ENCODE measurements at places on chromosomes 6 and 20. TPM values are rescaled to one million over a fixed set of nuclear protein-coding genes. Genes with fewer than 3 reads are reported as not detected.
A peak's percentile ranks its signal among the peaks of the same experiment; 100 is the strongest.

DNA sequence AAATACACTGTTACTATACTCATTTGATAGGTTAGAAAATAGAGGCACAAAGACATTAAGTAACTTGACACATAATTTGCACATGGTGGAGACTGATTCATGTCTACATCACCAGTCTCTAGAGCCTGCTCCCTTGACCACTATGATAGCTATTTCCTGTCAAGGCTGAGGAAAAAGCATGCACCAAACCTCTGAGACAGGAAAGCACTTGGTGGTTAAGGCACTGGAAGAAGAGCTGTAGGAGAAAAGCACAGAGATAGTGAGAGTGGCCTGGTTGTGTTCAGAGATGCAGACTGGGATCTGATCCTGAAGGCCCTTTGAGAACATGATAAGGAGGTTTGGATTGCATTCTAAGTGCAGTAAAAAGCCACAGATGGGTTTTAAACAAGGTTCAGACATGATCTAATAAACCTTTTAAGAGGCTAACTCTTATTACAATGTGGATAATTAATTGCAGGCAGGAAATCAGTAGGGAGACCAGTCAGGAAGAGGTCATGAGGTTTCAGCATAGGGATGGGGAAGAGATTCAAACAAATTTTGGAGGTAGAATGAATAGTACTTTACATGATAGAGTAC is 168.9 kb downstream of the PHF3 start:
- DNase-seq = no peak

GRCh38 chr6:87653074-87653962 is 48.7 kb downstream of the AKIRIN2 start:
- no peak for DNase-seq

DNA sequence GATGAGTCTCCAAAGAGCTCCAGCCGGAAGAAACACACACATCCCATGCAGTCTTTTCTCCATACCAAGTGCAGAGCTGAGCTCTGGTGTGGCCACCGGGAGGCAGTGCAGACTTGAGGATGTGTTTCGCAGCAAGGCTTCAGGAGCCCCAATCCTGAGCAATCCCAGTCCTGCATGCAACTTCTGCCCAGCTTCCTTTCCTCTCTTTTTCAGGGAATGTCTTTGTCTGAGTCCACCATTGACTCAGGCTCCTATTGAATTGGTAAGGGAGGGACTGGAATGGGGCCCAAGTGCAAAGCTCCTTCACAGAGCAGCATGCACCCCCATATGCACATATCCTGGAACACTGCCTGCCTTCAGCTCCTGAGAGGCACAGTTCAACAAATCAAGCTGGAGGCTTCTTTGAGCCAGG is 50.5 kb upstream of the ASIP start:
- DNase-seq = peak; percentile 88

Gene MTG2
- 26.7 TPM for polyA plus RNA-seq

Gene BEND3
- 2.7 TPM for polyA plus RNA-seq
